Muscle of back (tissue), 13 donors: ENCODE measurements at places on chromosomes 6 and 20. TPM values are rescaled to one million over a fixed set of nuclear protein-coding genes. Genes with fewer than 3 reads are reported as not detected.

The SAMD5 gene
- polyA plus RNA-seq = 3.8 TPM

The BFSP1 gene
- 2.5 TPM for polyA plus RNA-seq

The PSORS1C2 gene
- polyA plus RNA-seq = not detected

GRCh38 chr6:26175428-26176181 lies 88.4 kb downstream of the HFE start:
- DNase-seq = peak; percentile 61

GRCh38 chr6:38782616-38783015 lies 67.5 kb downstream of the DNAH8 start:
- no peak for DNase-seq
